ENCODE measurements at places on chromosomes 7 and 10.

- peak; percentile 22 for DNase-seq
Measured at GRCh38 chr10:7872041-7872442, 53.7 kb downstream of the TAF3 start.

DNA sequence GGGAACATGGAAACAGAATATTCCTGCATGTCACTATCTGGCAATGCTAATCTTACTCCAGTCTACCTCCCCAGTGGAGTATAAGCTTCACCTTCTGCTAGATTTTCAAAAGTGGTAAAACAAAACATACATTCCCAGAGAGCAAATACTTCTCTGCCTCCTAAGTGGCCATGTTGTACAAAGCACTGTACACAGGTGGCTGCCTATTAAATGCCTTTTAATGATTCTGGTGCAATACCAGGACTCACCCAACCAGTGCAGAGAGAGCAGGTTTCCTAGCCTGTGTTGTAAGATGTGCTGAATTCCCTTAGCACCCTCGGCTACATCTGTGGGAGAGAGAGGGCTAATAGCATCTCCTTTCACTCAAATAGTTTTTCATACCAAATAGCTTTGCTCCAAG lies 684.3 kb upstream of the NRP1 start:
- no peak for DNase-seq

GRCh38 chr7:109930049-109930448 lies 1160.9 kb upstream of the LRRN3 start:
- no peak for DNase-seq

GRCh38 chr7:12549106-12549505 lies 21.4 kb upstream of the SCIN start:
- no peak for DNase-seq

DNA sequence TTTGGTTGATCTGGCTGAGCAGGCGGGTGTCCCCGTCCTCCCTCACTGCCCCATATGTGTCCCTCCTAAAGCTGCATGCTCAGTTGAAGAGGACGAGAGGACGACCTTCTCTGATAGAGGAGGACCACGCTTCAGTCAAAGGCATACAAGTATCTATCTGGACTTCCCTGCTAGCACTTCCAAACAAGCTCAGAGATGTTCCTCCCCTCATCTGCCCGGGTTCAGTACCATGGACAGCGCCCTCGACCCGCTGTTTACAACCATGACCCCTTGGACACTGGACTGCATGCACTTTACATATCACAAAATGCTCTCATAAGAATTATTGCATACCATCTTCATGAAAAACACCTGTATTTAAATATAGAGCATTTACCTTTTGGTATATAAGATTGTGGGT lies 26.9 kb upstream of the TRIM56 start:
- peak; percentile 16 for DNase-seq

DNA sequence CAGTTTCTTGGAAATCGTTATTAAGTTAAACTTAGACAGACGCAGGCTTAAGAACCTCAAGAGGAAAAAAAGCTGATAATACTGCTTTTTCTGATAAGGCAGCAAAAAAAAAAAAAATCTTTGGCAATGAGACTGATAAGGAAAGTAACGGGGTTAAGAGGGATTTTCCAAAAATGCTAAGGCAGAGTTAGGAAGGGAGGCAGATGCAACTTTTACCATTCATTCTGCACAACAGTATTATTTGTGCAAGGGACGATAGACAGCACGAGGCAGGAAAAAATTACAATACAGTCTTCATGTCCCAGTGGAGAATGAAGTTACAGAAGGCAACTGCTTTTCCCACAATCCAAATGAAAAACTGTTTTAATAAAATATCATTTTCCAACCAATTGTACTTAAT lies 194.0 kb downstream of the DOCK4 start:
- DNase-seq: no peak

All from activated CD4-positive, alpha-beta T cell treated with anti-CD3 and anti-CD28 coated beads, Interleukin-2, amount 50 U/mL, for 16 hours (primary cell).